ENCODE measurements at places on chromosomes 1 and 21.

DNA sequence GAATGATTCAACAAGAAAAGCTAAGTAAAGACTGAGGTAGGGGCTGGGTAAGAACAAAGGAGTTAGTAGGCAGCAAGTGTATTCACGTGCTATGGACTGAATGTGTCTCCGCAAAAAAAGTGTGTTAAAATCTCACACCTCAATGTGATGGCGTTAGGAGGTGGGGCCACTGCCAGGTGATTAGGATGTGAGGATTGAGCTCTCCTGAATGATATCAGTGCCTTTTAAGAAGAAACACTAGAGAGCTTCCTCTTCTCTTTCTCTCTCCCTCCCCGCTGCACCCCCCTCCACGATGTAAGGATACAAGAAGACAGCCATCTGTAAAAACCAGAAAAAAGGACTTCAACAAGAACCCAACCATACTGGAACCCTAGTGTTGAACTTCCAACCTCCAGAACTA, 396.1 kb upstream of the PLXNA2 start:
- DNase-seq = no peak

DNA sequence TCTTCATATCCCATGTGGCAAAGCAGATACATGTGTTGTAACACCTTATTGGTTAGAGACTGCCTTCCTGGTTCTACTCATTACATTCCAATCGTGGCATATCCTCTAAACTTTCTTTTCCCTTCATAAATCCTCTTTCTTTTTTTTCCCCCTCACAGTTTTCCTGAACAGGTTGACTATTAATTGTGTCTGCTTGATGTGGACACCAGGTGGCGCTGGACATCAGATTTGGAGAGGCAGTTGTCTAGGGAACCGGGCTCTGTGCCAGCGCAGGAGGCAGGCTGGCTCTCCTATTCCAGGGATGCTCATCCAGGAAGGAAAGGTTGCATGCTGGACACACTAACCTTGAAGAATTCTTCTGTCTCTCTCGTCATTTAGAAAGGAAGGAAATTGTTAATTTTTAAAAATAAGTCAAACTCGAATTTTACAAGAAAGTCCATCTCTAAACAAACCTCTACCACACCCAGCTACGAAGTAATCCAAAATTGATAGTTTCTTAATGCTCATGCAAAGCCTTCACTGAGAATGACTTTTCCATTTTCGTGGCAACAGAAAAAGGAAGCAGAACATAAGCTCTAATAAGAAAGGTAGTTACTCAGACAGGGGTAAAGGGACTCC, 59.4 kb upstream of the ASB17 start:
- DNase-seq = peak; percentile 63

DNA sequence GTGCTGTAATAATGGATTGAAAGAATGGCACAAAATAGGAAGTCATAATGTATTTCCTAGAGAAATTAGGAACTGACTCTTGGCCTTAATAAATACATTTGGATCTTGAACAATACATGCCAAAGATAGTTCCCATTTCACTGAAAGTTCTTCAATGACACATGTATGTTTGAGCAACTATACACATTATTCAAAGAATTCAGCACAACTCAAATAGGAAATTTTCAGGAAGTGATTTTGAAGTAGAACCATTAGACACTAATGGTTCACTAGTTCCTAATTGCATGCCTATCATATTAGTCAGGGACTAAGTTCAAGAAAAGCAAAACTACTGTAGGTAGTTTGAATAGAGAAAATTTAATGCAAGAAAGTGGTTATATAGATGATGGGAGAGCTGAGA, 404.7 kb downstream of the LMO4 start:
- no peak for DNase-seq

GRCh38 chr1:10121688-10122087, 88.7 kb upstream of the KIF1B start:
- no peak for DNase-seq

DNA sequence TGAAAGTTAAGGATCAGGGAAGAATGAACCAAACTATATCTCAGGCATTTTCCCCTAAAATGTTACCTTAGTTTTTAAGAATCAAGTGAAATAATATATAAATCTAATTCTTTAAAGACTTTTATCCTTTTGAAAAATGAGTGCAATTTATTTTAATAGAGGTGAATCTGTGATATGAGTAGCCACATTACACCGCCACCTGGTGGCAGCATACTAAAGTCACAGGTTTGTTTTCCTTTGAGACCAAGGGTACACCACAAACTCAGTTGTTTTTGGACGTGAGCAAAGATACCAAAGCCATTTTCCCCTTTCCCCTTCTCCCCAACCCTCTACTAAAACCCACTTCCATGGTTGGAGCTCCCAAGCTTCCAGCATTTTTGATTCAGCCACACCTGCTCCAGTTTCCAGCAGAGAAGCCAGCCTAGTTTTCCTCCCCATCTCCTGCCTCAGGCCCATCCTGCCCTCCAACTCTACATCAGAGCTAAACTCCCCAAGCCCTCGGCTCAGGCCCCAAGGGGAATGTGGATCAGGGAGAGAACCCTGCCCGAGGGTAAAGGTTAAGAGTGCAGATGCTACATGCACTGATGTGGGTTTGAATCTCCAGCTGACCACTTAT, 22.9 kb upstream of the LDLRAP1 start:
- DNase-seq = no peak

- no peak for DNase-seq
Observed at GRCh38 chr1:115112496-115113375, 23.4 kb upstream of the TSPAN2 start.

GRCh38 chr1:118013336-118013735, 83.8 kb downstream of the WDR3 start:
- no peak for DNase-seq

DNA sequence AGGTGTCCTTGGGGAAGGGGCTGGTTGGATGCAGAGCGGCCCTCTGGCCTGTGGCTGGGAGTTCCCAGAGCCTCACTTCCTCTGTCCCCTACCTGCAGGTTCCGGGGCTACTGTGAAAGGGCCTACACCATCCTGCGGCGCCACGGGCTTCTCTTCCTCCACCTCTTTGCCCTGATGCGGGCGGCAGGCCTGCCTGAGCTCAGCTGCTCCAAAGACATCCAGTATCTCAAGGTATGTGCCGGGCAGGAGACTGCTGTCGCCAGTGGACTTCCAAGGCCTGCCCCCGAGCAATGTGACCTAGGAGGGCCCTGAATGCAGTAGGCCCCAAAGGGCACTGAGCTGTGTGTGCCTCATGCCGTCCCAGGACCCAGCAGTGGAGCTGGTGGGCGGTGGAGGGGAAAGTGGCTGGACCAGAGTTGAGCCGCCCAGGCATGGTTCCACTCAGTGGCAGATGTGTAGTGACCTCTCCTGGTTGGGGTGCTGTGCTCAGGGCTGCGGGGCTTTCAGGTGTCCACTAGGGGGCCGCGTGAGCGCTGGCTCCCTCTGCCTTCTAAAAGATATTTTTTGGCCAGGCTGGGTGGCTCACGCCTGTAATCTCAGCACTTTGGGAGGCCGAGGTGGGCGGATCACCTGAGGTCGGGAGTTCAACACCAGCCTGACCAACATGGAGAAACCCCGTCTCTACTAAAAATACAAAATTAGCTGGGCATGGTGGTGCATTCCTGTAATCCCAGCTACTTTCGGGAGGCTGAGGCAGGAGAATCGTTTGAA, 73.4 kb downstream of the PIK3CD start:
- no peak for DNase-seq

DNA sequence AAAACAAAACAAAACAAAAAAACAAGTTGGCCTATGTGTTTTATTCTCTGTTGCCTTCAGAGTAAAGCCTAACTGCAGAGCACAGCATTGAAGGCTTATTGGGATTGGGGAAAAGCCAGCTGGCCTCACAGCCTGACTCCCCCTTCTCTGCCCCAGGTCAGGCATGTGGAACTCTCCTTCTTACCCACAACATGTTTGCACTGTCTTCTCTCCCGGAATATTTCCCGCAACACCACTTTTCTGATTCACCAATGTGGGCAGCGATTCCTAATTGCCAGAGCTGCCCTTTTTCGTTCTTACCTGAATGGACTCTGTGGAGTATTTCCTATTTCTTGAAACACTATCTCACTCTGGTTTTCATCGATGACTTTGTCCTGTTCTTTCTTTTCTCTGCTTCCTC, 2.8 kb upstream of the TARBP1 start:
- DNase-seq = no peak

- DNase-seq = no peak
Observed at GRCh38 chr1:20356850-20357459, 66.3 kb downstream of the VWA5B1 start.

GRCh38 chr1:55214934-55215193, 300 bp downstream of the USP24 start:
- no peak for DNase-seq

DNA sequence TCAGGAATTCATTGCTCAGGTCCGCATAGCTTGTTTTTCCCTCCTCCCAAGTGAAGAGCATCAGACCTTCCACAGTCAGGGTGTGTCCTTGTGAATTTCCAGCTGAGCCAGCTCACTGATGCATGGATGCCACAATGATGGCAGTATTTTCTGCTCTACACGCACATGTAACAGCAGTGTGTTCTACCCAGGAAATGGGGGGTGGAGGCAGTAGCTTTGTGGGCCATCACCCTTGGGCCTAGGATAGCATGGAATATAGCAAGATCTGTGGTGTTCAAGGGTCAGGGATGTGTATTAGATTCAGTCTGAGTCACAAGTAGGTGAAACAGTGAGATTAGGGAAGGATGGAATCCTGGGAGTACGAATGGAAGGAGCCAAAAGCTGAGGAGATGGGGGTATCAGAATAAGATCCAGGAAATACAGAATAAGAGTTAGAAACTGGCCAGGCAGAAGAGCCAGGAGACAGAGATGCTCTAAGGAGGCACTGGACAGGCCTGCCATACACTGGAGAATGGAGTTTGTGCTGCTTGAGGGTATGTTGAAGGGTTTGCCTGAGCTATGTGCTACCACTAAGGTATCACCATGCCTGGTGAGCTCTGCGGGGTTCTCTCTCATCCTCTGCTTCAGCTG, 90.6 kb upstream of the CNIH3 start:
- no peak for DNase-seq

GRCh38 chr1:162530307-162530987, 31.1 kb upstream of the UAP1 start:
- DNase-seq = peak; percentile 70

DNA sequence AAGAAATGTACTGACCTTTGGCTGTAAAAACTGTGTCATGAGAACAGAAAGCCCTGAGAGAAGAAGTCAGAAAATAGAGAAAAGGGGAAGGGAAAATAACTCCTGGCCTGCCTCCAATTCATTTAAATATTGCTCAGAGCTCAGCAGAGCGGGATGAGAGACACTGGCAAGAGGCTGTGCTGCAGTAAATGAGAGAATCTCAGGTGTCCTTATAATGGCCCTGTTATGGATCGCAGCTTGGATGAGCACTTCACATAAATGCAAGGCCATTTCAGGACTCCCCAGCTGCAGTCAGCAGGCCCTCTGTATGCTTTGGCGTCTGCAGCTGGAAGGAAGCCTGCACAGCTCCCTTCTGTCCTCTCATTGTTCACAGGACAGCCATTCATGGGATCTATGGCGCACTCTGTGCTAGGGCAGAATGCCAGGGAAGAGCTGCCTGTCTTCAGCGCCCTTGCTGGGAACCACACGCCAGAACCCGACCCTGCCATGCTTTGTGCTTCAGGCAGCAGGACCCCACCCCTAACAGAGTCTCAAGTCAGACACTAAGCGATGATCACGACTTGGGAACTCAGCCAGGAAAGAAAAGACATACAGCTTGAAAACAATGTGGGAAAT, 20.7 kb upstream of the ABCB10 start:
- no peak for DNase-seq

DNA sequence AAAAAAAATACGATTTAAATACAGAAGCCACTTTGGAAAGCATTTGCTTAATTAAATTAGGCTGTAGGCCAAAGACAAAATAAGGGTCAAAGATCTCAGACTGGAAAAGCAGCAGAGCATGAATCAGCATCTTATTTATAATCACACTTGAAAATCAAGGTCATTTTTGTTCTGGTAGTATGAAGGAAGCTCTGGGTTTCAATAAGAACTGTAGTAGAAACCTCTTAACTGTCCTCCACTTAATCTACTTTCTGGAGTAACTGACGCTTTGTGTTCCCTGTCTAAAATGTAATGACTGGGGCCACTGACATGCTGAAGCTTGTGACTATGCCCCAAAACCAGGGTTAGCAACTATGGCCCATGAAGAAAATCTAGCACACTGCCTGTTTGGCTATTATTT, 450.7 kb upstream of the ZP4 start:
- DNase-seq = no peak

- no peak for DNase-seq
Observed at GRCh38 chr1:156772728-156773497, 5.6 kb downstream of the PRCC start.

DNA sequence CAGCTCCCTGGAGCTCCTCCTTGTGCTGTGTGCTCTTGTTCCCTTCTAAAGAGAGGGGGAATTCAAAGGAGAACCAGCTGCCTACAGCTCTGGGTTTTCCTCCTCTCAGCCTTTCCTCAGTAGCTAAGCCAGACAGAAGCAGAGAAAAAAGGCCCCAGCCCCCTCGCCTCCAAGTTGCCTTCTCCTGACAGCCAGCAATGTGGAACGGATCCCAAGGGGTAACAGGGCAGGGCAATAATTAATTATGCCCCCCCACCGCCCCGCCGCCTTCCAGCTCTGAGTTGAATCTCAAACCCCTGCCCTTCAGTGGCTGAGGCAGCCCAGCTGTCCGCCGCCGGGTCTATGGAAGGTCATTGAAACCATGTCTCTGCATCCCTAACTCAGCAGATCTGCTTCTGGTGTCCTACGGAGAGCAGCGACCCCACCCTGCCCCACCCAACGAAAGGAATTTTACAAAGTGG, 69.0 kb upstream of the GOLT1A start:
- no peak for DNase-seq

DNA sequence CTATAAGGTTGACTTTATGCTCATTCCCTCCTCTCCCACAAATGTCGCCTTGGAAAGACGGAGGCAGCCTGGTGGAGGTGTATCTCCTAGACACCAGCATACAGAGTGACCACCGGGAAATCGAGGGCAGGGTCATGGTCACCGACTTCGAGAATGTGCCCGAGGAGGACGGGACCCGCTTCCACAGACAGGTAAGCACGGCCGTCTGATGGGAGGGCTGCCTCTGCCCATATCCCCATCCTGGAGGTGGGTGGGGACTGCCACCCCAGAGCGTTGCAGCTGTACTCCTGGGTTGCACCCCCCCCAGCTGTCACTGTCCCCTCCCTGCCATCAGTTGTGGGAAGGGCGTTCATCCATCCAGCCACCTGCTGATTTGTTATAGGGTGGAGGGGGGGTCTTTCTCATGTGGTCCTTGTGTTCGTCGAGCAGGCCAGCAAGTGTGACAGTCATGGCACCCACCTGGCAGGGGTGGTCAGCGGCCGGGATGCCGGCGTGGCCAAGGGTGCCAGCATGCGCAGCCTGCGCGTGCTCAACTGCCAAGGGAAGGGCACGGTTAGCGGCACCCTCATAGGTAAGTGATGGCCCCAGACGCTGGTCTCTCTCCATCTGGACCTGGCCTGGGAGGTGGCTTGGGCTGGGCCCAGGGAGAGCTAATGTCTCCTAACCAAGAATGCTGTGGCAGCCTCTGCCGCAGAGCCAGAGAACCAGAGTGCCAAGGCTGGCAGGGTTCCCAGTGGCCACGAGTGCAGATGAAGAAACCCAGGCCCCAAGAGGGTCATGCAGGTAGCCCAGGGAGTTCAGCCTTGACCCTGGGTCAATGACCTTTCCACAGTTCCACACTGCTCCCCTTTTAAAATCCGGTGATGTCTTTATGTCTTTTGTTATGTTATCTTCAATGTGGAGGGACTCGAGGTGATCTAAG, 13.1 kb downstream of the PCSK9 start:
- no peak for DNase-seq

- no peak for DNase-seq
Observed at GRCh38 chr1:186739515-186739914, 59.3 kb upstream of the PTGS2 start.

- DNase-seq = no peak
Observed at GRCh38 chr1:50959303-50959912, 659 bp downstream of the FAF1 start.
